RCC 7860 (cell line): ENCODE measurements at places on chromosomes 3 and 15.
A peak's percentile ranks its signal among the peaks of the same experiment; 100 is the strongest.

- DNase-seq, result no peak
Measured at GRCh38 chr15:34311563-34311962, 26.0 kb downstream of the SLC12A6 start.

- no peak for DNase-seq
Measured at GRCh38 chr3:170257145-170257544, 34.9 kb downstream of the PRKCI start.

GRCh38 chr15:73926219-73927002, at the start of gene LOXL1:
LOXL1 (plus strand) TSS chr15:73926462; CDS start chr15:73926784, 322 bp downstream.
- peak; percentile 71 for DNase-seq

- no peak for DNase-seq
Measured at GRCh38 chr3:10928407-10928960, 64.1 kb upstream of the SLC6A1 start.

DNA sequence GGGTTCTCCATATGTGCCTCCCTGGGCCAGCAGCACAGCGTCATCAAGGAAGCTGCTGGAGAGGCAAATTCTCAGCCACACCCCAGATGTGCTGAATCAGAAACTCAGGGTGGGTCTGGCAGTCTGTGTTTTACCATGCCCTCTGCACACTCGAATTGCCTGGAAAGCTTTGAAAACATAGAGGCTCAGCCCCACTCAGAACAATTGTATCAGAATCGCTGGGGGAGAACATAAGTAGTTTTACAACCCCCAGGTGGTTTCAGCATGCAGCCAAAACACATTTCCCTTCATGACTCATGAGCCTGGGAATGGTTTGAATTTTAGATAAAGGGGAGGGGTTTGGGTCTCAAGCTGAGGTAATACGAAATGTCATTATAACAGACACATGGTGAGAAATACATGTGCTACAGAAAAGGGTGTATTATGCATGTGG, 9.6 kb downstream of the TGM4 start:
- DNase-seq, result peak; percentile 92

DNA sequence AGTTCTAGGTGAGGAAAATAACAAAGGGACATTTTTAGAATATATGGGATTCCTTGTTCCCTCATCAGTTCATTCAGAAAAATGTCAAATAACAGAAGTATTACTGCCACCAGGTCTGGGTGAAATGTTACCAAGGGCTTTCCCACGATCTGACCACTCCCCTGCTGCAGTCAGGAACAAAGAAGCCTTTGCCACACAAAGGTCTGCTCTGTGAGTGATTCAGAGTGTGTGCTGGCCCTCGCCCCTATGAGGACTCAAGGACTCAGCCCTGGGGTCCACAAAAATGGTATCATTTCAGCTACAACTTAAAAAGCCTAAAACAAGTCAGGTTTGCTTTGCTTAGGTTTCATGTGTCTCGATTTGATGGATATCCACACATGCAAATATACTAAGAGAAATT, 5.0 kb downstream of the MKRN3 start:
- DNase-seq, result no peak

DNA sequence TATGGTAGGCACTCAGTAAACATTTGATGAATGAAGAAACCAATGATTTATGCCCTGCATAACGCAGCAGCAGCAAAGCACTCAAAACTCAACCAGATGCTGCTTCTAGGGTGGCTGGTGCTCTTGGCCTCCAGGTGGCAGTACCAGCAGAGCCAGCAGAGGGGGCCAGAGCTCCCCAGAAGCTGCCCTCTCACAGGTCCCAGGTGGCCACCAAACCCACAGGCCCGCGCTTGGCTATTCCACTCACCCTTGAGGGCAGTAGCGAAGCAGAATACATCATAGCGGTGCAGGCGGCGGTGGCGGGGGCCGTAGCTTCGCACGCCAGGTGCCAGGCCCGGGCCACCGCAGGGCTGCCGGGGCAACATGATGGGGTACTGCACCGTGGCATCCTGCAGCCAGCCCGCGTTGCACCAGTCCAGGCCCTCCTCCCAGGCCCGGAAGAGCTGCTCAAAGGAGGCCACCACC, 16.6 kb downstream of the HAPLN3 start:
- DNase-seq, result peak; percentile 27

DNA sequence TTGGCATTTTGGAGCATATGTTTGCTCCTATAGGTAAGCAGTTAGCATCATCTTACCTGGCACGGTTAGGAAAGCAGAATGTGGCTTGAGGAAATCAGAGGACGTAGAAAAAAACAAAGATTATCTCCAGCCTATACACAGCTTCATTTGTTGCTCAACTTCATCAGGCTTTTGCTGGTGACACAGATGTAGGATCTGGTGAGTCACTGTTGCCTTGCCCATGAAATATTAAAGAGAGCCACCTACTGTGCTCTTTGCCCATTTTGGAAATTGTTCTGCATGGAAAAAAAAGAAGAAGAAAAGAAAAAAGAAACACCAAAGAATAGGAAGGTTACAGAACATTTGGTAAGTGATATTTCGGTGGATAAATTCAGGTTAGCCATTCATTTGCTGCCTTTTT, 3.8 kb downstream of the IL1RAP start:
- DNase-seq, result peak; percentile 21

DNA sequence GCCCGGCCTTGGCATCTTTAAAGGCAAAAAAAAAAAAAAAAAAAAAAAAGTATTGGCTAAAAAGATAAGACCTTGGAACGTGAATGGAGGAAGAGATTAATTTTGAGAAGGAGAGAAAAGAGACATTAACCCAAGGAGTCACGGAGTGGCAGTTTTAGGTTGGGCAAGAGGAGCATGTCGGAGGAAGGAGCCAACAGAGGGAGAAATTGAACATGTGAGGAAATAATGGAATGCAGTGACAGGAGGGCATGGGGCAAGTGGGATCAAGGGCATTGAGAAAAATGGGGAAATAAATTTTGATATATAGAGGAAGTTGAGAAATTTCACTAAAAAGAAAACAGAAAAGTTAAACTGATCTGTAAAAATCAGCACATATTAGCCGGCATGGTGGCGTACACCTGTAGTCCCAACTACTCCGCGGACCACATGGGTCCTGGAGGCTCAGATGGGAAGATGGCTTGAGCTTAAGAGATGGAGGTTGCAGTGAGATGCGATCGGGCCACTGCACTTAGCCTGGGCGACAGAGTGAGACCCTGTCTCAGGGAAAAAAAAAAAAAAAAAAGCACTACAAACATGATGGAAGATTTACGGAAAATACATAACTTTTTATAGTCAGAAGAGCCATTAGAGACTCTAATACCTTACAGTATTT, 1.2 kb downstream of the HAUS2 start:
- no peak for DNase-seq

- no peak for DNase-seq
Measured at GRCh38 chr15:98653686-98654085, 5.3 kb downstream of the IGF1R start.

- no peak for DNase-seq
Measured at GRCh38 chr15:26223720-26224119, 360.6 kb upstream of the ATP10A start.

GRCh38 chr3:108012304-108012703, 78.5 kb downstream of the CD47 start:
- DNase-seq, result no peak

- no peak for DNase-seq
Measured at GRCh38 chr3:11291808-11292207, 19.6 kb downstream of the ATG7 start.

- no peak for DNase-seq
Measured at GRCh38 chr3:23615068-23615467, 190.7 kb upstream of the UBE2E1 start.

GRCh38 chr3:153621953-153622352, 459.9 kb downstream of the RAP2B start:
- DNase-seq, result no peak

DNA sequence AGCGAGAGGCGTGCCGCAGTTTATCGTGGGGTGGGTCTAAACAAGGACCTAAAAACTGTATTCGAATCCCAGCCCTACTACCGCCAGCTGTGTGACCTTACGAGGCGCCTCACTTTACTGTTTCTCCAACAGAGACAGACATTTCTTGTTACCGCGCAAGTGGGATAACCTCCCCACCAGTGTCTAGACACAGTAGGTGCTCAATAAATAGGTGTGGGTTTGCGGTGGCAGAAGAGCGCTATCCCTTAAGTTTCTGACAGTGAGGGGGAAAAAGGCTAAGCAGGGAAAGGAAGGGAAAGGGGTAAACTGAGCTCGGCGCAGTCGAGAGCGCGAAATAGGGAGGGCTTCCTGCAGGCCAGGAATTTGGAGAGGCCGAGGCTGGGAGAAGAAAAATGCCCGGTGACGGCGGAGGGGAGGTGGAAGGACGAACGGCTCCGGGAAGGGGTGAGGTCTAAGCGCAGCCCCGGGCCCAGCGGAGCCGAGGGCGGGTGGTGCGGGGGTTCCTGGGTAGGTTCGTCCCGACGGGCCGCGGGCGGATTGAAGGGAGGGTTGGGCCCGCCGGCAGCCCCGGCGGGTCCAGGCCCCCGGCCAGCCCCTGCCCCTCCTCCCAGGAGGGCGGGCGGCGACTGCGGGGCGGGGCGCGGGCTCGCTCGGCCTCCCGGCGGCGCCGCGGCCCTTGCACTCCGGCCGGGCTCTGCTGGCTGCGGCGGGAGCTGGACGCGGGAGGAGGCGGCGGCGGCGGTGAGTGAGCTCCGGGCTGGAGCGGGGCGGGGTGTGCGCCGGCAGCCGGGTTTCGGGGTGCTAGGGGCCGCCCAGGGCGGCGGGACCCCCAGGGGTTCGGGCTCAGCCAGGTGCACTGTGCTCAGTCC, at the start of gene CGNL1:
TSS of gene CGNL1 (plus strand) at position 679 of the 869 bp plus-strand sequence. CDS start 61,495 bp downstream, outside the sequence.
- DNase-seq, result no peak

GRCh38 chr3:72411843-72412242, 436.4 kb downstream of the SHQ1 start:
- no peak for DNase-seq

- DNase-seq, result no peak
Measured at GRCh38 chr3:190458040-190458439, 8.3 kb upstream of the TMEM207 start.

DNA sequence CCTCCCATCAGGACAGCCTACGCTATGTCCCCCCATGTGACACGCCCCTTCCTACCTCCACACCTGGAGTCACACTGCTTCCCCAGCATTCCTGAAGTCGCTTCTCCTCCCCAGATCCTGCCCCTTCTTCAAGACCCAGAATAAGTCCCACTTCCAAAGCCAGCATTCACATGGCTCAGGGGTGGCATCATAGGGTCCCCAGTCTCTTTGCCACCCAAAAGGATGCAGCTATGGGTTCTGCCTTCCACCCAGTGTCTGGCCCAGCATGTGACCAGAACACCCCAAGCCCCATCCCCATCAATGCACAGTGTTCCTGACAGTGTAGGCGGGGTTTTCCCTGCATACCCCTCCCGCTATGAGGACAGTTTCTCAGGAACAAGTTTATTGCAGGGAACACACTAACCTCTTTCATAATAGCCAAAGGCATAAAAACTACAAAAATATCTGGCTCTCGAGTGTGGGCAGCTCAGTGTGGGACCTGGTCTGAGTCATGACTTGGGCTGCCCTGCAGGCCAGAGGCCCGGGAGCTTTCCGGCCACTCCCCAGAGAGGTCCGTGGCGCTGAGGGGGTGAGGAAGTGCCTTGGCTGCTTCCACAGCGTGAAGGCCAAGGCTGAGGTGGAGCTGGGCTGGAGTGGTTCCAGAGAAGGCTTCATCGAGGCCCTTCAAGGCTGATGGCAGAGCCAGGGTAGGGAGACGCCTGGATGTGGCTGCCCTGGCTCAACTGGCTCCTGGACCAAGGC, 5.8 kb downstream of the ISLR start:
- DNase-seq, result peak; percentile 90

DNA sequence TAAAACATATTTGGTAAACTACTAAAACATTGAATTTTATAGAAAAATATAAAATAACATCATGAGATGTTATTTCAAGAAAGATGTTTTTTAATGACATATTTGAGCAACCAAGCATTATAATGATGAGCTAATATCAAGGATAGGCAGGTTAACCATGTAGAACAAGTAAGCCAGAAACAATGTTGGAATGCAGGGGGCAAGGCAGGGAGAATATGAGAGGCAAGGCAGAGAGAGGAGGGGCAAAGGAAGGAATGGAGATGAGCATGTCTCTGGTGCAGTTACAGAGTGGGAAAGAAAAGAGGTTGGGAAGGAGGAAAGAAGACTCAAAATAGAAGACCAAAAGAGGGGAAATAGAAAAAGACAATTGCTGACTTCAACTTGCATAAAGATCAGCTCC, 390.4 kb downstream of the MCTP2 start:
- DNase-seq, result no peak

- DNase-seq, result no peak
Measured at GRCh38 chr3:192409201-192409837, 318.0 kb downstream of the FGF12 start.

DNA sequence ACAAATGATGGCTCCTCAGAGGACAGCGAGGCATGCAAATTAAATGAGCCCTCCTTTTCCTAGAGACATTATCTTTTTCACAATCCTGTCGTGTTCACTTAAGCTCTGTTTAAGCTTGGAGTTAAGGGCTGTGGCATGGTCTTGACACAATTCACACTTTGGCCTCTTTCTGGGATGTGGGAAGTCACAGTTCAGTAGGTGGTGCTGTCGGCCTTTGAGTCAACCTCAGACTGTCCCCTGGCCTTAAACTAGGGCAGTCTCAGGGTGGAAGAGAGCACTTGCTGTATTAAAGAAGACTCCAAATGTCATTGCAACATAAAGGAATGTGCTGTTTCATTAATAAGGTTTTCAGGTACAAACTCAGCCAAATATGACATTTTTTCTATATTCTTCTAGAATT, 351.0 kb downstream of the MCTP2 start:
- no peak for DNase-seq

DNA sequence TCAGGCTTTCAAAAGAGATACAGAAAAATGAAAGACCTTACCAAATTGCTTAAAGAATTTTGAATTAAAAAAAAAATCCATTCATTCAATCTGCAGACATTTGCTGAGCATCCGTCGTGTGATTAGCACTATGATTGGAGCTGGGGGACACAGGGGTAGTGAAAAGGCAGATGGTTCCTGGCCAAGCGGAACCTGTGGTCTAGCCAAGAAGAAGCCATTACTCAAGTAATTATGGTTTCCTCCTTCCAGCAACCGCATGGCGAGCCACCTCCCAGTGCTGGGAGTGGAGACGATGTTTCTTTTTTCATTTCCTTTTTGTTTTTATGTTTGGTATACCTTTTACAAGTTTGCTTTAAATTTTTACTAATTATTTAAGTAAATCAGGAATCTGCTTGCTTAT, 140.2 kb downstream of the CACNA2D3 start:
- no peak for DNase-seq

GRCh38 chr3:14907043-14907966, 40.1 kb upstream of the NR2C2 start:
- DNase-seq, result no peak

DNA sequence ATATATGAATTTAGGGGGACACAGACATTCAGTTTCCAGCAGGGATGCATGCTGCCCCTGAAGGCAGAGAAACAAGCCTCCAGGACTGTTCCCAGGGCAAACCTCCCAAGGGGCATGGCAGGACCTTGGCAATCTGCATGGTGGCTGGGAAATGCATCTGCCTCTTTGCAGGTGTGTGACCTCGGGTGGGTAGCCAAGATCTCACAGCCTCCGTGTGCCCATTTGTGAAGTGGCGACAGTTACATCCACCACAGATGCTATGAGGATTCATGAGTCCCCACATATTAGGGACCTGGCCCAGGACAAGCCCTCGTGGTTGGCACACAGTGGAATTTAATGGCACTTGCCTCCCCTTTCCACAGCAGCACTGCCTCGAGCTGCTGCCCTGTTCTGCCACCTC, 29.9 kb downstream of the SLC28A1 start:
- DNase-seq, result no peak
